Stimulated activated CD4-positive, alpha-beta T cell treated with anti-CD3 and anti-CD28 coated beads, TNF-alpha, amount 100 ng/mL, for 1 hour (primary cell): ENCODE measurements at places on chromosomes 5 and 9.

DNA sequence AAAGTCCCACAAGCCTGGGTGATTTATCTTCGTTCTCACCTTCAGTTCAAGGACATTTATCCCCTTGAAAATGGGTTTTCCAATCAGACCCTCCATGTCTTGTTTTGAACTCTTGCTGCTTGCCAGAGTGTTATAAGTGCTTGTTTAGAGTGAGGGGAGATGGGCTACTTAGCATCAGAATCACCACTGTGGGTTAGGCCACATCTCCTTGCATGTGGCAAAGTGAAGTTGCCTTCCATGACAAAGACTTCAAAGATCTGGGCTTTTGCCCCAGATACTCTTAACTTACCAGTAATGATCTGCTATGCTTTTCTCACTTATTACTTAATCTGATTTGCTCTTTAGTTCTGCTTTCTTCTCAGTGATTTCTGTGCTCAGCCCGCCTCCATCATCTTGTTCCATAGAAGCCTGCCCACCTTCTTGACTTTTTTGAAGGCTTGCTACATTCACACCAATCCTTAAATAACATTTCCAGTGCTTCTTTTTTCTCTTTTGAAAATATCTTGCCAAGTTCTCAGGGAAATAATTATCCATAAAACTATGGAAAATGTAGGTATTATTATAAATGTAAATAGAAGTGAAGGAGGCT lies 39.0 kb downstream of the GPR21 start:
- no peak for DNase-seq

- DNase-seq, result no peak
Measured at GRCh38 chr9:8857068-8857925, 1057.7 kb upstream of the DMAC1 start.

- no peak for DNase-seq
Measured at GRCh38 chr9:77547106-77547730, 100.9 kb downstream of the GNA14 start.

GRCh38 chr9:106689089-106689488 lies 173.9 kb upstream of the ZNF462 start:
- no peak for DNase-seq

- DNase-seq, result no peak
Measured at GRCh38 chr5:10936081-10936855, 175.2 kb upstream of the DAP start.

- DNase-seq, result no peak
Measured at GRCh38 chr5:42974536-42974935, 65.6 kb downstream of the ANXA2R start.

DNA sequence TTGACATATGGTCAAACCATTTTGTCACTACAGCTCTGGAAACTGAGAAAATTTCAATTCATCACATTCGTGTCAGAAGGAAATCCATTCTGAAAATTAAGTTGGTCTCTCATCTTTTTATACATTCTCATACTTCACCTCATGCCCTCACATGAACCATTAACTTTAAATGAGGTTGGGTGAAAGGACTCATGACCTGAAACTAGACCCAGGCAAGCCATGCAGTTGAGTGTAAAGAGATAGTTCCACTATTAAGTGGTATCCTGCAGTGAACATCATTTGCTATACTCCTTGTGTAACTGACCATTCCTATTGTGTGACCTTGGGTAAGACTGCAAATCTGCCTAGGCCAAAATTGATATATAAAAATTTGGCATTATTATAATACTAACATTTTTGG lies 299.6 kb upstream of the GRIN3A start:
- no peak for DNase-seq

GRCh38 chr9:81423589-81424326 lies 265.6 kb downstream of the TLE1 start:
- DNase-seq, result no peak

GRCh38 chr5:64788156-64788555 lies 19.4 kb downstream of the CWC27 start:
- DNase-seq, result no peak
